ENCODE measurements at places on chromosomes 3 and 15. TPM values are rescaled to one million over a fixed set of nuclear protein-coding genes. Genes with fewer than 3 reads are reported as not detected.

GRCh38 chr15:88794001-88794400 lies 9.2 kb upstream of the ACAN start:
- DNase-seq = no peak

GRCh38 chr3:42736531-42736930 lies 33.9 kb upstream of the HHATL start:
- no peak for DNase-seq

DNA sequence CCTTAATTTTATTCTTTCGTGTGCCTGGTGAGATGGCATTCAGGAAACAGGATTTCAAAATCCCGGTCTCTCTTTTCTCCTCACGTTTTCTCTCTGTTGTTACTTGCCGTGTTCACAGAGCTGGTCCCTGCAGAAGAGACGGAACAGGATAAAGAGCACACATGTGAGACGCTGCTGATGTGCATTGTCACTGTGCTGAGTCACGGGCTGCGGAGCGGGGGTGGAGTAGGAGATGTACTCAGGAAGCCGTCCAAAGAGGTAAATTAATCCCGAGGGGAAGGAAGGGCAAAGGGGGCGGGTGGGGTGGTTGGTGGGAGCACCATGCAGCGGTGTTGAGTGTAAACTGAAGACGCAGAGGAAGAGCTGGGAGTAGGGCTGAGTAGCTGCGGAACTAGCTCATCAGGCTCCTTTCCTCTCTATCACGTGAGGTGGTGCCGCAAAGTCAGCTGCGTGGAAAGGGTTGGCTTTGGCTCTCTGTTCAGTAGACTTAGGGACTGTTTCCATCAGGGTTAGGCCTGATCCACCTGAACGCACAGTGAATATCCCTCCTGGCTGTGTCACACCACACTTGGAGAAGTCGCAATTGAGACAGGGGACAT lies 164.8 kb upstream of the BHLHE40 start:
- no peak for DNase-seq

GNB5 gene
- total RNA-seq = 23.1 TPM

DNA sequence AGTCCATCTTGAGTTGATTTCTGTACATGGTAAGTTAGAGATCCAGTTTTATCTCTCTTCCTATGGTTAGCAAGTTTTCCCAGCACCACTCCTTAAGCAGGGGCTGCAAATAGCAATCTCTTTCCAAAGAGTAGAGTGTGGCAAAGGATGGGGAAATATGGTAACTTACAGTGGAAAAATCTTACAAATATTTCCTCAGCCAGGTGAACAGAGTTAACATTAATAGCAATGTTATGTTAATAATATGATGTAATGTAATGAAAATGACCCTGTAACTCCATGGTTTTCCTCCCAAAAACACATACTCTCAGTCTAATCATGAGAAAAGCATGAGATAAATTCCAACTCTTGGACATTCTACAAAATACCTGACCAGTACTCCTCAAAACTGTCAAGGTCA lies 30.4 kb downstream of the FSIP1 start:
- no peak for DNase-seq

Measured in mesothelial cell of epicardium (in vitro differentiated cells).